ENCODE measurements at places on chromosomes 2 and 18. TPM values are rescaled to one million over a fixed set of nuclear protein-coding genes. Genes with fewer than 3 reads are reported as not detected.

The SUCLG1 gene
- 142 TPM for polyA plus RNA-seq

The CD207 gene
- not detected for polyA plus RNA-seq

The FHOD3 gene
- 2.4 TPM for polyA plus RNA-seq

The NETO1 gene
- not detected for polyA plus RNA-seq

The FAM136A gene
- 173 TPM for polyA plus RNA-seq

The DSC3 gene
- 1.1 TPM for polyA plus RNA-seq

The RAB11FIP5 gene
- not detected for polyA plus RNA-seq

- no peak for DNase-seq
Measured at GRCh38 chr2:42848265-42848664, 55.9 kb upstream of the HAAO start.

DNA sequence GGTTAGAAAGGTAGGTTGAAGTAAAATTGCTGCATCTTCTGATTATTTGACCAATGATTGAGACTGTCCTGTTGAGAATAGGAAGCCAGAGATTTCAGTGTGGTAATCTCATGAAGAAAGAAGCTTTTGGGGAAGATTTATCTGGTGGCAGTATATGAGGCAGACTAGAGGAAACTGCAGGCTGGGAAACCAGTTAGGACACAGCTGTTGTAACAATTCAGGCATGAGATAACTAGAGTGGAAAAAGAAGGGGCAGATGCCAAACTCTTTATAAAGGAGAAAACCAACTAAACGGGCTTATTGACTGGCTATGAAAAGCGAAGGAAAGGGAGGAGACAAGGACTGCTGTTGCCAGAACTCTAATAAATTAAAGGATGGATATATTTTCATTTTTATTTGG is 155.6 kb downstream of the TTC27 start:
- DNase-seq: no peak

GRCh38 chr2:98460573-98461497 is 16.2 kb downstream of the INPP4A start:
- DNase-seq: peak; percentile 81

DNA sequence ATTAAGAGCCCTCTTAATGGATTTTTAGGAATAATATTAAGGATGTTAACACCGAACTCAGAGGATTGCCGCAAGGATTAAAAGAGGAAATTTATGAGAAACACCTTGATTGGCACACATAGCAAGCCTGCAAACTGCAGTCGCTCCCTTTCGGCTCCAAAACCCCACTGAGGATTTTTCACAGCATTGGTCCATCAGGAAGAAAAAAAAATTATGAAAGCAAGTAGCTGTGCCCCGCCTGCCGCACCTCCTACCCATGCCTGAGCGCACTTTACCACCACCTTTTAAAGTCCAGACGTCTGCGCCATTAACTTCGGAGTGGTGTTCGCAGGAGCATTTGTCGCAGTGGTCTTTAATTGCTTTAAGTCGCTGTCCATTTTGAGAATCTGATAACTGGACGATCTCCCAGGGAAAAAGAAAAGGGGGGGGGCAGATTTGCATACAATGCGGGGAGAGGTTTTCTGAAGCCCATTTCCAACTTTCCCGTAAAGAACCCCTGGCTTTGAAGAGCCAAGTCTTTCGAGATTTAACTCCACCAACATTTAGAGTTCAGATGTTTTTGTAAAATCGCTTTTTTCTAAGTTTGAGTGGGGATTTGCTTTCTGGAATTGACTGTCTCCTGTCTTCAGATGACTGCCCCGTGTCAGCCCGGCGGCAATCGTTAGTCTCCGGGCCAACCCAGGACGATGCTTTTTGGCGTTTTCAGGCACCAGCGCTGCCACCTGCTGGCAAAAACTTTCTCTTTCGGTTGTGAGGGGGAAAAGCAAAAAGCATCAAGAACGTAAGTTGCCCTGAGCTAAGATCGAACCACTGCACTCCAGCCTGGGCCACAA is 913 bp upstream of the TRABD2A start:
- no peak for DNase-seq

- no peak for DNase-seq
Measured at GRCh38 chr2:181120625-181121024, 140.2 kb downstream of the UBE2E3 start.

DNA sequence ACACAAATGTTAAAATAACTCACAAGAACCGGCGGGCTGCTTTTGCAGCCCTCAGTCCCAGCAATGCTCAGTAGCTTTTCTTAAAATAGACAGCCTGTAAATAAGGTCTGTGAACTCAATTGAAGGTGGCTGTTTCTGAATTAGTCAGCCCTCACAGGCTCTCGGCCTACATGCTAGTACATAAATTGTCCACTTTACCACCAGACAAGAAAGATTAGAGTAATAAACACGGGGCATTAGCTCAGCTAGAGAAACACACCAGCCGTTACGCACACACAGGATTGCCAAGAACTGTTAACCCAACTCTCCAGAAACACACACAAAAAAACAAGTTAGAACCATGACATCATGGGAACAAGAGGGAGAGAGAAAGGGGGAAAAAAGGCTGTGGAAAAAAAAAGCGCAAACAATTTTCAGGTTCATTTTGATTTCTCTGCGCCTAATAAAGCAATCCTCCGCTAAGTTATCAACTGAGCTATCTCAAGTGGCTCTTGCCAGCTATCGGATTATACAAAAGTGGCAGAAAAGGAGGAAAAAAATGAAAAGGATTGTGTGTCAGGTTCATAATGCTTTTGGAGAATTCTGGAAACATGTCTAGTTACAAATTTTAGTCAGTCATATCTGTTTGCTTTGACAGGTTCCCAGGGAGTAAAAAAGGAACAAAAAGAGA is 89.1 kb downstream of the ZEB2 start:
- peak; percentile 38 for DNase-seq

DNA sequence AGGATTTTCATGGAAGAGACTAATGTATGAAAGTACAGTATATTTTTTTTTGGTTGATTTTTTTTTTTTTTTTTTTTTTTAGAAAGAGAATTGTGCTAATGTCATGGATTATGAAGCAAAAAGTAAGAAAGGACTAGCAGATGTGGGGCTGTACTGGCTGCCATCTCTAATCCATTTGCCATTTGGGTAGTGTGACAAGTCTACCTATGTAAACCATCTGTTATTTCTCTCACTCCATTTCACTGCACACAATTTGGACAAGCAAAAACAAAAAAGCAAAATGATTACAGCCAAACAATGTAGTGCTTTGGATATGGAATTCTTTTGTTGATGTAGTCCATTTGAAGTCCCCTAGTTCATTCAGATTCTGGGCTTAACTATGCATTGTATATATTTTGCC is 1355.4 kb downstream of the LRP1B start:
- DNase-seq: no peak
